Dermis blood vessel endothelial cell (primary cell): ENCODE measurements at places on chromosomes 7 and 10. TPM values are rescaled to one million over a fixed set of nuclear protein-coding genes. Genes with fewer than 3 reads are reported as not detected.

The PNLIPRP3 gene
- under 0.01 TPM in 1 of 2 replicates, not detected in the other for total RNA-seq

The SPOCK2 gene
- total RNA-seq, result 3.5 and 6.6 TPM in 2 replicates

The CASP2 gene
- 12.8 and 30.2 TPM in 2 replicates for total RNA-seq

The VSTM4 gene
- 0.56 and 1.0 TPM in 2 replicates for total RNA-seq

The PDIA4 gene
- total RNA-seq, result 411 and 434 TPM in 2 replicates

The SPRN gene
- total RNA-seq, result under 0.01 TPM in 1 of 2 replicates, not detected in the other

The COBL gene
- under 0.01 TPM in 1 of 2 replicates, not detected in the other for total RNA-seq

The PTF1A gene
- total RNA-seq, result not detected in 2 replicates

The CALHM1 gene
- not detected in 2 replicates for total RNA-seq

The PDZD7 gene
- 0.34 and 0.88 TPM in 2 replicates for total RNA-seq

The ELAPOR2 gene
- 108 and 168 TPM in 2 replicates for total RNA-seq

The CDHR1 gene
- 0.68 and 2.3 TPM in 2 replicates for total RNA-seq

The TMEM196 gene
- not detected in 2 replicates for total RNA-seq

The HOXA4 gene
- total RNA-seq, result 0.34 and 0.65 TPM in 2 replicates

The SPDYE9 gene
- total RNA-seq, result not detected in 2 replicates

The NPY4R2 gene
- not detected in 2 replicates for total RNA-seq

The FGL2 gene
- total RNA-seq, result 0.17 and 0.33 TPM in 2 replicates

The PDE6C gene
- total RNA-seq, result not detected in 2 replicates
